ENCODE measurements at places on chromosomes 3 and 15.

- DNase-seq: no peak
Observed at GRCh38 chr15:76206325-76206976, 104.8 kb downstream of the ETFA start.

- DNase-seq: no peak
Observed at GRCh38 chr3:172235698-172236097, 196.3 kb downstream of the FNDC3B start.

- DNase-seq: no peak
Observed at GRCh38 chr3:99789011-99789721, 28.5 kb upstream of the CMSS1 start.

DNA sequence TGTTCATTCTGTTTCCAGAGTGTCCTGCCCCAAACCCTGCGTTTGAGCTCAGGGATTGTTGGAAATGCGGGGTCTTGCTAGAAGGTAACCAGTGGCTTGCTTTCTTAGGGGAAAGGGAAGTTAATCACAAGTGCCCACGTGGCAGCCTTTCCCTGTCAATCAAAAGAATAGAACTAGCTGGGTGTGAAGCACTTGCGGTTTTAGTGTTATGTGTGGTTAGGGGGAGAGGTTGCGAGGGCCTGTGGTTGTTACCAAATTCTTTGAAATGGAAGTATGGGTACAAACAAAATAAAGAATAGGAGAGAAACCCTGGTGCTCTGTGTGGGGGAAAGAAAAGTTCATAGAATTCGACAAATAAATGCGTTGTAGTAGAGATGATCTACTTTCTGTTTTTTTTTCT is 67.6 kb downstream of the FNDC3B start:
- peak; percentile 47 for DNase-seq

- no peak for DNase-seq
Observed at GRCh38 chr3:115615001-115615814, 8.1 kb upstream of the GAP43 start.

DNA sequence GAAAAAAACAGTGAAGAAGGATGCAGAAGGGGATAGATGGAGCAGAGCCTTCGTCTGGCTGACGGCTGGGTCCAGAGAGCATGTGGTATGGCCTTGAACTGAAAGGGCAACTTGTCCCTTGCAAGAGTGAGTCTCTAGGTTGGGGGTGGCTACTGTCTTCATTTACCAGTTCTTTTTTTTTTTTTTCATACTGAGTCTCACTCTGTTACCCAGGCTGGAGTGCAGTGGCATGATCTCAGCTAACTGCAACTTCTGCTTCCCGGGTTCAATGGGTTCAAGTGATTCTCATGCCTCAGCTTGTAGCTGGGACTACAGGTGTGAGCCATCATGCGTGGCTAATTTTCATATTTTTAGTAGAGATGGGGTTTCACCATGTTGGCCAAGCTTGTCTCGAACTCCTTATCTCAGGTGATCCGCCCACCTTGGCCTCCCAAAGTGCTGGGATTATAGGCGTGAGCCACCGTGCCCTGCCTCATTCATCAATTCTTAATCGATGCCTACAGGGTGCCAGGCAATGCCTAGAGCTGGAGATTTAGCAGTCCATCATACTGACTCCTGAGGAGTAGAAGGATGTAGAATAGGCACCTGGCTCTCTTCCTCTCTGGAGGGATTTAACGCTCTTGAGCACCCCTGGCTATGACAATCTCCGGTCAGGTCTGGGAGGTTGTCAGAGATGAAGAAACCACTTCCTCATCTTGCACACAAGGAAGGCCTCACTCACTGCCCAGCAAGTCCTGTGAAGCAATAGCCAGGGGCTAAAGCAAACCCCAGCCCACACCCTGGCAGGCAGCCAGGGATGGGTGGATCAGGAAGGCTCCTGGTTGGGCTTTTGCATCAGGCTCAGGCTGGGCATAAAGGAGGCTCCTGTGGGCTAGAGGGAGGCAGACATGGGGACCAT is at the start of gene CAMP:
Gene CAMP, plus strand, starts transcription at position 880 of the 898 bp plus-strand sequence. Its CDS starts 17 bp downstream, at position 897.
- DNase-seq: no peak

DNA sequence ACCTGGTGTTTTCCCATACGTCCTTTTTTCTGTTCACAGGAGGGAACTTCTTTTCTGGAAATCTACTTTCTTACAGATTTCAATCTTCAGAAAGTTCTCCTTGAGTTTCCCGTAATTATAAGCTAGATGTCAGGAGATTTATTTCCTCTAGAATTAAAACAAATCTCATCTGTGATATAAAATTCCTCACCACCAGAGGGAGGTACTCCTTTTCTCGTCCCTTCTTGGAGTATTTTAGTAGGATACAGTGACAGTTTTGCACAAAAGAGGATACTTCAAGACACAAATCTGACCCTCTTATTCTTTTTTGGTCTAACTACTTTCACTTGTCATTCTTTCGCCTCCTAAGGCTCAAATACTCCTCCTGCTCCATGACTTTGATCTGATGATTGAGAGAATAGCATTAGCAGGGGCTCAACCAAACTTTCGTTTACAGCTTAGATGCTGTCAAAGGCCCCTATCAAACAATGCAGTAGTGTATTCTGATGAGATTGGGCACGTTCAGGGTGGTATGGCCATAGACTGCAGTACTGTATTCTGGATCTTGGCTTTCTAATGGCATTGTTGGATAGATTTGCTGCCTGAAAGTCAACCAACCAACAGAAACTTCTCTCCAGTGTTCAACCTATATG is 38.0 kb downstream of the TMEM41A start:
- DNase-seq: no peak

DNA sequence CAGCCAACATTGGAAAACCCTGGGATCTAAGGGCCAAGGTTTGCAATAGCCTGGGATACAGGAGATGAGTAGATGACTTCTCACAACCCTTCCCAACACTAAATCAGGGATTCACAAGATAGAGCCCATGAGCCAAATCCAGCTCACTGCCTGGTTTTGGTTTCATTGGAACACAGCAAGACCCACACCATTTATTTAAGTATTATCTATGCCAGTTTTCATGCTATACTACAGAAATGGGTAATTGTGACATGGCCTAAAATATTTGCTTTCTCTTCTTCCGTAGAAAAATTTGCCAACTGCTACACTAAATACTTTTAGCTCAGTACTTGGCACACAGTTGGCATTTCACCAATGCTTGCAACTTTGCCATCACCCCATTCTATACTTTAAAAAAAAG is 132.0 kb upstream of the LMCD1 start:
- no peak for DNase-seq

- no peak for DNase-seq
Observed at GRCh38 chr3:118181274-118181673, 853.4 kb downstream of the IGSF11 start.

- DNase-seq: no peak
Observed at GRCh38 chr3:76872999-76873398, 166.9 kb upstream of the ROBO2 start.

DNA sequence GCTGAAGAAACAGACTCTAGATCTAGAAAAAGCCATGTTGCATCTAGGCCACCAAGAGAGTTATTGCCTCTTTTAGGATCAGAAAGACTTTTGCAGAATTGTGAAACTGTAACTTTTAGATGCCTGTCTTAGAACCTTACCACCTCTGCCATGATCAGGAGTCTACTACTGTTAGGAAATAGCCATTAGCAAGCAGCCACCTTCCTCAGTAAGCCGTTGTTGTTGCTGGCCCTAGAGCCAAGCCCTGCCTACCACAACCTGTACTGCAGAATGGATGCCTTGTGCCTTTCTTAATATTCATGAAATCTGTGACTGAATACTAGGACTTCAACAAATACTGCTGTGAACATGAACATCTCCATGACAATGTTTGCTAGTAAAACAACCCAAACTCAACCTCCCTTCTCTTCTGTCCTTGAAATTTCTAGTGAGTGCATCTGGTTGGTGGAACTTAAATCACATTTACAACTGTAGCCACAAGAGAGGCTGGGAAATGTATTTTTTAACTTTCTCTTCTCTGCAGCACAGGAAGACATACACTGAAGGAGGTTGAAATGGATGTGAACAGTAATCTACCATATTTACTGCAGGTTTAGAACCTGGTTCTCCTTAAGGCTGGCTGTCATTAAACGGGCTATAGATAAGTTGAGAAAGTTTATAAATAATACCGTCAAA is 20.7 kb downstream of the RASA2 start:
- DNase-seq: no peak

Measured in activated T-cell treated with anti-CD3 and anti-CD28 coated beads, Interleukin-2, amount 50 U/mL, for 1 hour (primary cell).